Islet precursor cell (in vitro differentiated cells): ENCODE measurements at places on chromosomes 16 and 17.
A peak's percentile ranks its signal among the peaks of the same experiment; 100 is the strongest.

DNA sequence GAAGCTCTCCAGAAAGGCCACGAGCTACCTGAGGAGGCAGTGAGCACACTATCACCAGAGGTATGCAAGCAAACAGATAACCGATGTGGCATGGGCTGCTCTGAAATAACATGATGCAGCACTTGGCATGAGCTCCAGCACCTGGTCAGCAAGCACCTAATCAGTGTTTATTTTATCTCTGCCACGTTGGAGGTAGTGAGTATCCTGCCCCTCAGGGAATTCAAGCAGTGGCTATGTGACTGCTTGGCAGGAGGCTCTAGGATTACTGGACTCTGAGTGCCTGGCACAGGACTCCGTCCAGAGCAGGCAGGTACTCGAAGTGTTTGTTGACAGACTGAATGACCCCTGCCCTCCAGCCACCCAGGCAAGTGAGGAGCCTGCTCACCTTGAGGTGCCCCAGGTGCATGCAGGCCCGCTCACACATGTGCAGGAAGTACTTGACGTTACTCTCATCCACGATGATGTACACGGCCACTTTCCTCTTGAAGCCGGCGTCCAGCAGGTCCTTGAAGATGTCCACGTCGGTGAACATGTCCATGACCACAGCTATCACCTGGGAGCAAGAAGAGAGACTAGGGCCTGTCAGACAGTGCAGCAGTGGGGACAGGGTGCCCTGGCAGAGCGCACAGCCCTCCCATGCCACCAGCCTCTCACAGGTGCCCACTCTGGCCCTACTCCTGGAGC, 16.6 kb downstream of the FAM83G start:
- no peak for DNase-seq

GRCh38 chr16:85220125-85220839, 108.0 kb upstream of the CIBAR2 start:
- DNase-seq = no peak

GRCh38 chr17:6126768-6127167, 56.6 kb downstream of the WSCD1 start:
- DNase-seq = peak; percentile 32

GRCh38 chr17:79678091-79678735, 52.5 kb upstream of the ENPP7 start:
- DNase-seq = no peak

GRCh38 chr17:30599428-30600059, 122.3 kb downstream of the GOSR1 start:
- DNase-seq = no peak

DNA sequence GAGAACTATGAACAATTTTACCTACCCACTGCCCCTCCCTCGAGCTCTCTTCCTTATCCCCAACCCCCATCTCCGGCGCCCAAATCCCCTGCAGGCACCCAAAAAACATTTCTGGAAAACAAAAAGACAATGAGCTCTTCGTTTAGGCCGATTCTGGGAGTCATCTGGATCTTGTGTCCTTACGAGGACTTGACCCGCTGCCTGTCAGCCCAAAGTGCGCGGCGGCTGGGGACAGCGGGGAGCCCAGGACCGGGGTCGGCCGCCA, 524 bp downstream of the STRADA start:
- no peak for DNase-seq

GRCh38 chr17:75601057-75601987, 13.7 kb downstream of the MYO15B start:
- peak; percentile 88 for DNase-seq

DNA sequence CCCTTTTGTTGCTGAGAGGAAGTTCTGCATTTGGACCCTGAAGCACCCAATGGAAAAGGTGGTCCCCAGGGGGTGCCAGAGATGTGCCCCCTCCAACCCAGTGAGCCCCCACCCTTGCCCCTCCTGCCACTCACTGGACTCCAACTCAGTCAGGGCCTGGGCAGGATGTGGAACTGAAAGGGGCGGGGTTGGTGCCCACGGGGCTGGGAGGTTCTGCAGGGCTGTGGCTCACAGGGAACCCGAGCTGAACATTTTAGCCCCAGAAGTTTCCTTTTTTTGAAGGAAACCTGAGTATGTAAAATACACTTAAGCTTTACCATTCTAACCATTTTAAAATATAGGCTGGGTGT, 15.8 kb upstream of the OGFOD3 start:
- no peak for DNase-seq

GRCh38 chr17:1999557-2000251, 25.4 kb downstream of the RTN4RL1 start:
- peak; percentile 86 for DNase-seq
